ENCODE measurements at places on chromosomes 5 and 9.

- DNase-seq, result no peak
Measured at GRCh38 chr5:144538845-144539244, 368.2 kb downstream of the KCTD16 start.

- no peak for DNase-seq
Measured at GRCh38 chr5:115086473-115086872, 83.2 kb downstream of the TRIM36 start.

DNA sequence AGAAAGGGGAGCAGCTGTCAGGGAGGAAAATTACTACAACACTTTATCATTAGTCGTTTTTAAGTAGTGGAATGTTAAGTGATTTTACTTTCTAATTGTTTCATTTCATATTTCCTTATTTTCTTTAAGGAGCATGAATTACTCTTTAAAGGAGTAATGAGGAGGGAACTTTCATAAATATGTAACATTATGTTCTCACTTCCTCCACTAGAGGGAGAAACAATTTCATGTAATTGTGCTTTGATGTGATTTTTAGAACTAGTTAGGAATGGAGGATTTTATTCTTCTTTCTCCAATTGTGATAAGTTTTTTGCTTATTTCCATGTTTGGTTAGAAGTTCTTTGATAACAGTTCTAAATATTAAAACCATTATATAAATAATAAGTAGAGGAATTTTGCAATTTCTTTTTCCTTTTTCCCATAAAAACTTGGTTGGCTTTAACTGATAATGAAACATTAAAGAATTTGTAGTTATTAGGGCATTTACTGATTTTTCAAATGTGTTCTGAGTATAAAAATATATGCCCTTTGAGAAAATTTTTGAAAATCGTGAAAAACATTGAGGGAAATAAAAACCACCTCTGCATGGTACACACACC, 25.6 kb downstream of the CEP78 start:
- DNase-seq, result peak; percentile 75

GRCh38 chr5:75336615-75337336, at the start of gene HMGCR:
Gene HMGCR, plus strand, starts transcription at chr5:75337220. Its CDS starts 5,386 bp downstream, at chr5:75342606.
- DNase-seq, result peak; percentile 99

GRCh38 chr5:6261668-6262067, 116.7 kb downstream of the MED10 start:
- no peak for DNase-seq

- DNase-seq, result no peak
Measured at GRCh38 chr5:39057734-39058133, 16.5 kb downstream of the RICTOR start.

- DNase-seq, result no peak
Measured at GRCh38 chr9:122929796-122930354, 1.4 kb downstream of the ZBTB26 start.

GRCh38 chr5:78001197-78001596, 225.1 kb upstream of the TBCA start:
- no peak for DNase-seq

DNA sequence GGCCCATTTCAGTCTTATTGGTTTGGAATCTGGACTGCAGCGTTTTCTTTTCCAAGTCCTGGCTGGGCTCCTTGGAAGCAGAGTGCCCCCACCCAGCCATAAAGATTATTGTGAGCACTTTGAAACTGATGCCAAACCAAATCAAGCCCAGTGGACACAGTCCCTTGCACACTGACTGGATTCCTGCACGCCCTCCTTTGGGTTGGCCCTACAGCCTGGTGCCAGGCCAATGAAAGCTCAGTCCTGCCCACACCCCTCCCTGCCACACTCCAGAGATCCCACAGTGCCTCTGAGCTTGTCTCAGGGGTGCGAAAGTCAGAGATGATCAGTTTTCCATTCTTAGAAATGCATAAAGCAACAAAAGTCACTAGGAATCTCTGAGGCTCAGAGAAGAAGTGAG, 181.9 kb downstream of the CETN3 start:
- DNase-seq, result no peak

DNA sequence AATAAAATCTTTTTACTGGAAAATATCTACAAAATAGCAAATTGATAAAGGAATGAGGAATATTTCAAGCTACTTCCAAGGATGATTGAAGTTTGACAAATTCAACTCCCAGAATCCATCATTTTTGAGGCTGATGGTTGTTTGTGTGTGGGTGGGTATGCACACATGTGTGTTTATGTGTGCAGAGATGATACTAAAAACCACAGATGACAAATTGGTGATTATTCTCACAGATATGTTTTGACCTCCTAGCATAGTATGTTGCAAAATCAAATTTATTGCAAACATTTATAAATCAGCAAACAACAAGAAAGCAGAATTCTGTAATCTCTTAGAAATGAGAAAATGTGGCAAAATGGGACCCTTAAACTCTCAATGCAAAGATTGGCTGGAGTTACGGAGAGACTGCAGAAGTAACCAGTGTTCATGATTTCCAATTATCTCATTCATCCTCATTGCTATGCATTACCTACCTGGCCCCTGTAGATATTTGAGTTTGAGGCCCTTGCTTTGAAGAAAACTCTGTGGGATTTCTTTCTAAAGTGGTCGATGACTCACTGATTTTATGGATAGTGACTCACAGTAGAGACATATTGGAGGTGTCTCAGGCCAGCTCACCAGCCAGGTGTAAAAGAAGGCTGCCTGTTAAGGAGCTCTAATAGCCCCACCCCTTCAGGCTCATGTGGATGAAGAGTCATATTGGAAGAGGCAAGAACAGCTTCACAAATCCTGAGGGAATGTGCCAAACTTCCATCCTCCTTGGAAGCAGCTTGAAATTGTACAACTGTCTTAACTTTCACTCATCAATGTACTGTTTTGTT, 44.6 kb upstream of the TMC1 start:
- no peak for DNase-seq

DNA sequence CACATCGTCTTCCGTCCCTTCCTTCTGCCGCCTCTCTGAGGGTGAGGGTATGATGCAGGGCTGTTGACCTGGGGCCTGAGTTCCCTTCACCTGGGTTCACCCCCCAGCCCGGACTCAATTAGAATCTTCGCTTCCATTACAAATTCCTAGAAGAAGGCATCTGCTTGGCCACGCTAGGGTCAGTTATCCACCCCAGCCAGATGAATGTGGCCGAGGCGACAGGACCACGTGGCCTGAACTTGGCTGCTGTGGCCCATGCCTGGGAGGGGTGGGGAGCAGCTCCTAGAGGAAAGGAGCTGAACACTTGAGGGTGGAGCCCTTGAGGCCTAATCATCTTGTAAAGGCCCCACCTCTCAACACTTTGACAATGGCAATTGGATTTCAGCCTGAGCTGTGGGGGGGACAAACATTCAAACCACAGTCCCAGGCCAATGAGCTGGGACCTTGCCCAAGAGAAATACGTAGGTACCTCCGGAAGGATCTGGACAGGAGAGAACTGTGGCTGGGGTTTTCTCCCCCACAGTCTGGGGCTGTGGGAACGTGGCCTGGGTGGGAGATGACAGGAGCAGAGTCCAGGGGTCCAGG, 90.6 kb upstream of the ADAMTS2 start:
- DNase-seq, result no peak

- no peak for DNase-seq
Measured at GRCh38 chr9:130336885-130337284, 71.3 kb downstream of the HMCN2 start.

- DNase-seq, result no peak
Measured at GRCh38 chr9:21670374-21670773, 132.1 kb upstream of the MTAP start.

DNA sequence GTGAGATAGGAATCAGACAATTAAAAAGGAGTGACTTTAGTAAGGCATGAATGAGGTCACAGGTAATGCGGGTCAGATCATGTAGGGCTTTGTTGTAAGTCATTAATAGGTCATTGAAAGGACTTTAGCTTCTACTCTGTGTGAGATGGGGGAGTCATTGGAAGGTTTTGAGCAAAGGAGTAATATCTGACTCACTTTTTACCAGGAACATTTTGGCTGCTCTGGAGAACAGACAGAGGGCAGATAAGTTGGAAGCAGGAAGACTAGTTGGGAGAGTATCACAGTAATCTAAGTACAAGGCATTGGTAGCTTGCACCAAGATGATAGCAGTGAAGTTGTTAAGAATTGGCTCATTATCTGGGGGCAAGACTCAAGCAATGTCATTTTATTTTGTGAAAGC, 37.4 kb downstream of the KIF2A start:
- DNase-seq, result peak; percentile 32

- no peak for DNase-seq
Measured at GRCh38 chr9:129398961-129399633, 221.0 kb upstream of the IER5L start.

- no peak for DNase-seq
Measured at GRCh38 chr5:125381290-125381689, 634.9 kb upstream of the ZNF608 start.

- DNase-seq, result no peak
Measured at GRCh38 chr5:149298842-149299404, 27.3 kb downstream of the AFAP1L1 start.

DNA sequence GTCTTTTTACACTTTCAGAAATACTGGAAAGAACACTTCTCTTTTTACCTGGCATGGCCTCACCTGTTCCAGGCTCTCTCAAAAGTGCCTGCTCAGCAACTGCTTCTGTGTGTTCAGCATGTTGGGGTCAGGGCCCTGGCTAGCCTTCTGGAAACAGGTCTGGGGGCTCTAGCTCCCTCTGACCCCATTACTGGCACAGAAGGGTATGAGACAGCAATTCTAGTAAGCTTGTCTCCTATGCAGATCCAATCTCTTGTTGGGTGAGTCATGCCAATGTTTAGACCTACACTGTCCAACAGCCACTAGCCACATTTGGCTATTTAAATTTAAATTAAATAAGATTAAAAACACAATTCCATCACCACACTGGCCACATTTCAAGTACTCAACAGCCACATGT, 80.8 kb downstream of the MAPKAP1 start:
- peak; percentile 35 for DNase-seq

DNA sequence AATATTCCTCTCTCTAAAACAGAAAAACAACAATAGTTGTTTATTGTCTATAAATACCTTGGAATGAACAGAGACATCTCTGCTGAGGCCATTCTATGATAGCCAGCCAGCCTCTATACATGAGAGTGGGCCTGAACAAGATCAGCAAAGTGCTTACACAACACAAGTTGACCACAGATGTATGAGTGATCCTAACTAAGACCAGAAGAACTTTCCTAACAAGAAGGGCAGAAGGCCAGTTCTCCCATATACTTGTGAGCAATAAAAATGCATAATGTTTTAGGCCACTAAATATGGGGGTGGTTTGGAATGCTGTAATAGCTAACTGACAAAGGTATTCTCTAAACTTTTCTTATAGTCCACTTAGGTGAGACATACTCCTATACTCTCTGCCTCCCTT, 345.7 kb downstream of the SPATA31D1 start:
- DNase-seq, result peak; percentile 72

- DNase-seq, result no peak
Measured at GRCh38 chr9:93620881-93621820, 44.8 kb downstream of the PHF2 start.

- no peak for DNase-seq
Measured at GRCh38 chr5:170143091-170143490, 37.4 kb downstream of the FOXI1 start.

DNA sequence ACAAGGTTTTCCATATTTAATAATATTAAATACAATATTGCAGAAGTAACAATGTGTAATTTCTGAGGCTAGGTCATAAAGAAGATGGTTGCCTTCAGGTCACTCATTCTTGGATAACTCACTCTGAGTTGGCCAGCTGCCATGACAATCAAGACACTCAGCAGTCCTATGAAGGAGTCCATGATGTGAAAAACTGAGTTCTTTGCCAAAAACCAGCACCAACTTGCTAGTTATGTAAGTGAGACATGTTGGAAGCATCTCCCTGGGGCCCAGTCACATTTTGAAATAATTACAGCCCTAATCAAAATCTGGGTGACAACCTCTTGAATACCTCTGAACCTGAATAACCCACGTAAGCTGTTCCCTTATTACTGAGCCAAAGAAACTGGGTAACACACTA, 453.2 kb downstream of the CDH18 start:
- DNase-seq, result no peak

DNA sequence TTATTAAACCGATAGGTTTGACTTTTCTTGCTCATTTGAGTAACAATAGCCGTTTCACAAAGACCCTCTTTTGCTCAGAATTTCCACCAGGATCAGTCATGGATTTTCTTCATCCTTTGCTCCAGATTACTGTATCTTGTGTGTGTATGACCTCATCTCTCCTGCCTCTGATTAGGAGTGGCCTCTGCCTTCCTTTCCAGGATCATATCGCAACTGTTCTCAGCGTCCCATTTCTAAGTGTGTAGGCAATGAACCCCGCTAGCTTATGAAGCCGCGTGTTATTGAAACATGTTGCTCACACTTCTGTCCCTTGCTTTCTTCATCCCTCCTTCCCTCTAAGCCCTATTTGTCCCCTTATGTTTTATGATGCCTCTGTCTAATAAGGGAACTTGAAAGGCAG, 169.8 kb upstream of the RPS23 start:
- no peak for DNase-seq

GRCh38 chr5:154811653-154812465, 38.5 kb downstream of the FAXDC2 start:
- peak; percentile 81 for DNase-seq

DNA sequence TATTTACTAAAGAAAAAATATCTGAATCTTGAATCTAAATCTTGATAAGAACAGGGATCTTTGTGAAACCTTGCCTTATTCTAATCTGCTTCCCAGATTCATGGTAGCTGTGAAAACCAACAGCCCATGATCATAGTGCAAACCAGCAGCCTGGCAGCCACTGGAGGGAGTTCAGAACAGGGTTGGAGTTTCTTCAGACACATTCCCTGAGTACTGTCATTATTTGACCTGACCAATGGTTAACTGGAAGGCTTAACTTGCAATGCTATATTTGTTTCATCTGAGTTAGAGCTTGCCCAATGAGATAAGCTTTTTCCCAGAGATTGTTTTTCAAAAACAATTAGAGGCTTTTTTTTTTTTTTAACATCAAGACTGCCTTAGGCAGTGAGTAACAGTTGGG, 47.8 kb downstream of the LOX start:
- peak; percentile 22 for DNase-seq

- peak; percentile 56 for DNase-seq
Measured at GRCh38 chr9:131668439-131669268, 71.2 kb downstream of the RAPGEF1 start.

GRCh38 chr5:74762599-74762998, 4.3 kb downstream of the GFM2 start:
- DNase-seq, result peak; percentile 58

- DNase-seq, result no peak
Measured at GRCh38 chr5:168356592-168356991, 65.1 kb downstream of the WWC1 start.
